ENCODE measurements at places on chromosomes 3 and 15. TPM values are rescaled to one million over a fixed set of nuclear protein-coding genes. Genes with fewer than 3 reads are reported as not detected.

The NR1I2 gene
- 0.39 TPM for total RNA-seq

The LIPC gene
- 11.2 TPM for total RNA-seq

The IMPG2 gene
- total RNA-seq: 0.21 TPM

The THSD4 gene
- 25.1 TPM for total RNA-seq

The GOLGA6B gene
- not detected for total RNA-seq

The GOLGA6L7 gene
- not detected for total RNA-seq

The KLF15 gene
- 182 TPM for total RNA-seq

The IL5RA gene
- total RNA-seq: not detected

The CCR3 gene
- total RNA-seq: not detected
